NCI-H1092 (cell line): ENCODE measurements at places on chromosomes 4 and X.

DNA sequence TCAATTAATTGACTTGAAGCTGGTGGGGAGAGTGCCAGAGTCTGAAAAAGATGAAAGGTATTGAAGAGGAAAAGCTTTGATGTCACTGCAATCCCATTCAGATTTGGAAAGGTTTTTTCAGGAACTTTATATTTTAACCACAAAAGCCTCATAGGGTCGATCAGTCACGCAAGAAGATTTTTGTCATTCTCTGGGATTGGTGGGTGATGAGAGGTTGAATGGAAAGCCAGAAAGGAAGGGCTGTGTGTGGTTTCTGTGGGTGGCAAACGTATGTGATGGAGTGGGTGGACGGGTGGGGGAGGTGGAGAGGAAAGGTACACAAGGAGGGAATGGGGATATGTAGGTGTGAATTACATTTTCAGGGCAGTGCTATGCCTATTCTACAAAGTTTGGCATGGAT, 173.8 kb upstream of the SCML1 start:
- no peak for DNase-seq

GRCh38 chr4:169802873-169803272, 45.1 kb upstream of the HPF1 start:
- DNase-seq, result no peak

DNA sequence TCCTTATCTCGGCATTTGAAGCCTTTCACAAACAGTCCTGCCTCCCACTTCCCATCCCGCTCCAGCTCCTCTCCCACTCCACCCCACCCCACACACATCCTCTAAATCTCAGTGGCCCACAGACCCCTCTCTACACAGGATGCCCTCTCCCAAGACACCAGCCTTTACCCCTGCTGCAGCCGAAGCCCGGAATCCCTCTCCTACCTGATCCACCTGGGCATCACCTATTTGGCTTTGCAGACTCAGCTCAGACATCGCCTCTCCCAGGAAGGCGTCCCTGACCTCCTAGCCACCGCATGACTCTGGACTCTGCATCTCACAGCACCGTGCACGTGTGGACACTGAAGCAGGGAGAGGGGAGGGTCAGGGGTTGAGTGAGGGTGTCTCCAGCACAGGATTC, 11.5 kb downstream of the PPP2R2C start:
- DNase-seq, result no peak

GRCh38 chrX:53018627-53019026, 30.0 kb upstream of the GPR173 start:
- DNase-seq, result no peak

DNA sequence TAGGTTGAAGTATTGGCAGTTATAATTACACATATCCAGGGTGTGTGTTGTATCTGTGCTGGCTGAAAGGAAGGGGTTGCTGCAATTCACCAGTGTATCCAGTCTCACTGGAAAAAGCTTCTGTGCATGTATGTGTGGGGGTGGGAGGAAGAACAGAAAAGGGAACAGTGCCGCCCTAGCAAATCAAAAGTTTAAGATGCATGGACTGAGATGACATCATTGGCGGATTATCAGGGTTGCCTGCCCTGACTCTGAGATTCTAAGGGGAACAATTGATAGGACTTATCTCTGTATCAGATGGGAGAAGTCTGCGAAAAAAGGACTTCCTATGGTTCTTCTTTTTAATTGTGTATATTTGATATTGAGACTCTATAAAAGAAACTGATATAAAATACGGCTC, 3.5 kb downstream of the SLC25A43 start:
- no peak for DNase-seq

- peak; percentile 44 for DNase-seq
Observed at GRCh38 chrX:6244666-6245065, 16.0 kb upstream of the NLGN4X start.
